ENCODE measurements at places on chromosomes 5 and 9.

GRCh38 chr9:33364127-33364526, 38.2 kb downstream of the AQP7 start:
- DNase-seq, result no peak

- DNase-seq, result no peak
Observed at GRCh38 chr5:137629646-137630045, 106.2 kb downstream of the KLHL3 start.

GRCh38 chr5:133423618-133424282, 188.6 kb downstream of the FSTL4 start:
- peak; percentile 49 for DNase-seq

DNA sequence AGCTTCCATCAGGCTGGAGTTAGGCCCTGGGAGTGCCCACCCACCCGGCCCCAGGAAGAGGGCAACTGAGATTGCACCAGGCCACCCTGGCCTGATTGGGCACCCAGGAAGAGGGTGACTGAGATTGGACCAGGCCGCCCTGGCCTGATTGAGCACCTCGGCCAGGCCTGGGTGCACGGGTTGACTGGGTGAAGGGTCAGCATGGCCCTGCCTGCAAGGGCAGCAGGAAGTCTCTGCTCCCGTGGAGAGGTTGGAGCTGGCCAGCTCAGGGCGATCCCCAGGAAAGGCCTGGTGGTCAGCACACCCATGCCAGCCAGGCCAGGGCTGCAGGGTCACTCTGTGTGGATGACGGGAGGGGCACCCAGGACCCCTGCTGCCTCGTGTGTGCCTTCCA, 11.8 kb downstream of the ADAMTSL2 start:
- no peak for DNase-seq

DNA sequence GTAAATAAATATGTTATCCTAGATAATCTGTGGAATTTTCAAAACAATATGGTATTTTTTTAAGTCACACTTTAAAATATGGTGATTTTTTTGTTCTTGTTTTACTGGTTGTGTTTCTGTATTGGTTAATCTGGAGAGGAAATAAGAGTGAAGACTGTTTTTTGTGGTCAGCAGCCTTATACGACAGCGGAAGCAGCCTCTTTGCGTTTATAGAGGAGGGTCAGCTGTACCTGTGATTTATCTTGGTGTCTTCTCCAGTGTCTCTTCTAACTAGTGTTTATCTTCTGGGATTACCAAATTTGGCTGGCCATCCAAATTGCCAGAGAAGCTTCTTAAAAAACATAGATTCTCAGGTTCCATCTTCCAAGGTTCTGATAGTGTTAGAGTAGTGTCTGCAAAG, 58.7 kb downstream of the ICE1 start:
- no peak for DNase-seq

- no peak for DNase-seq
Observed at GRCh38 chr9:129213551-129213950, 35.5 kb upstream of the IER5L start.

Data from stimulated activated CD8-positive, alpha-beta memory T cell treated with anti-CD3 and anti-CD28 coated beads, Interleukin-2, amount 100 ng/mL, for 1 hour (primary cell).